Mesothelial cell of epicardium (in vitro differentiated cells): ENCODE measurements at places on chromosomes 16 and 17. TPM values are rescaled to one million over a fixed set of nuclear protein-coding genes. Genes with fewer than 3 reads are reported as not detected.

DNA sequence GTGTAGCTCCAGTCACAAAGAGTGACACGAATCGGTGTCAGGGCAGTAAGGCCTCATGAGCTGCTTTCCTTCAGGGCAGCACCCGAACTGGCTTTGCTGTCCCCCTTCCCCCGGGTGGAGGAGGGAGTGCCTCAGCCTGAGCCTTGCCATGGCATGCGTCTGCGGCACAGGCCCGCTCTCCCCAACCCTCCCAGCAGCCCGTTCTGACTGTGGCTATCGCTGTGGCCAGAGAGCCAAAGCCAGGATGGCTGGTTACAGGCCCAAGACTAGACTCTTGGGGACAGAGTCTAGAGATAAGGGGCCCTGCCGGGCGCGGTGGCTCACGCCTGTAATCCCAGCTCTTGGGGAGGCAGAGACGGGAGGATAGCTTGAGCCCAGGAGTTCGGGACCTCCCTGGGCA is 25.9 kb downstream of the CLUH start:
- DNase-seq: no peak

SBK1 gene
- total RNA-seq: 50.1 to 51.9 TPM (median 51.4 TPM) in 3 replicates

DNA sequence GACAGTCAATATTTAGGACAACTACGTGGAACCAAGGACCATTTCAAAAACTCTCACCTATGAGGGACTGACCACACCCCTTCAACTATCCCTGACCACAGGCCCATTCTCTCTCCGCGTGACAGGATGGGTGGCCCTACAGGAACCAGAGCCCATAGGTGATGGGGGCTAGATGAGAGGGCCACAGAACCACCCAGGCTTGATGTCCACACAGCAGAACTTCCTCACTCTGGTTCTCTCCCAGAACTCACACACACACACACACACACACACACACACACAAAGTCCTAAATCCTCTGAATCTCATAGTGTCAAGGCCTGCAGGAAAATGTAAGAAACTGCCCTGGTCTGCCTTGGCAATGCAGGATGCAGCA is 1.5 kb downstream of the ZNF319 start:
- DNase-seq: no peak

- DNase-seq: no peak
These were observed 19.4 kb upstream of the SSTR5 start for GRCh38 chr16:1053121-1053521.

DNA sequence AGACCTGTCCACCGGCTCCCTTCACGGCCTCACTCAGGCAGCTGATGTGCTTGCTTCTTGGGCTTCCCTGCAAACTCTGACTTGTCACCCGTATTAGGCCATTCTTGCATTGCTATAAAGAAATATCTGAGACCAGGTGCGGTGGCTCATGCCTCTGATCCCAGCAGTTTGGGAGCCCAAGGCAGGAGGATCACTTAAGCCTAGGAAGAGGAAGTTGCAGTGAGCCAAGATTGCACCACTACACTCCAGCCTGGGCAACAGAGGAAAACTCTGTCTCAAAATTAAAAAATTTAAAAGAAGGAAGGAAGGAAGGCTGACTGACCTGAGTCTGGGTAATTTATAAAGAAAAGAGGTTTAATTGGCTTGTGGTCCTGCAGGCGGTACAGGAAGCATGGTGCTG is 17.0 kb downstream of the SOST start:
- no peak for DNase-seq

DNA sequence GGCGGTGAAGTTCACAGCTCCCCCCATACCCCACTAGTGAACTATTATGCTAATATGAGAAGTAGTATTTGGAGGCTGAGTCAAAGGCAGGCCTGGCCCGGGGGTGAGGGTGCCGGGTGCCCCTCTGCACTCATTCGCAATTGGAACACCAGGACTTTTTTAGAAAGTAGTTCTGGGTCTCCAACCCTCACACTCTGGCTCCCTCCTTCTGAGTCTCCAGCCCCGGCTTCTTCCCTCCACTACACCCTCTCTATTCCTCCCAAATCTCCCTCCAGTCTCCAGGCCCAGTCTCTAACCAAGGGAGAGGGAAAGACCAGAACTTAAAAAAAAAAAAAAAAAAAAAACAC is 11.3 kb upstream of the HOXB2 start:
- DNase-seq: no peak

DNA sequence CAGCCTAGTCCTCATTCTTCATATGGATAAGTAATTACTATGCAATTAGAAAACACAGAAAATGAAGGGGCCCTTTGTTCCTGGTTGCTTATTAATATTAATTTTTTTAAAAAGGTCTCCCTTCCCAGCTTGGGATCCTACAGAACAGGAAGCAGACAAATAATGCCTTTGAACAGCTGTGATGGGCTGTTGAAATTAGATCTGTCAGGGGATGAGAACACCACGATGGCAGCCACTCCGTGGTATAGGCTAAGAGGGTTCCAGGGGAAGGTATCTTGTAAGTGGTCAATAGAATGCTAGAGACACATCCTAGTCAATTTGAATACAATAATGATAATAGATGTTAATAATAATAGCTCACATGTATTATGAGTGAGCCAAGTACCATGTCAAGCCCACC is 83.1 kb downstream of the CCDC182 start:
- no peak for DNase-seq

AOC2 gene
- 3.0 to 3.8 TPM (median 3.4 TPM) in 3 replicates for total RNA-seq

DNA sequence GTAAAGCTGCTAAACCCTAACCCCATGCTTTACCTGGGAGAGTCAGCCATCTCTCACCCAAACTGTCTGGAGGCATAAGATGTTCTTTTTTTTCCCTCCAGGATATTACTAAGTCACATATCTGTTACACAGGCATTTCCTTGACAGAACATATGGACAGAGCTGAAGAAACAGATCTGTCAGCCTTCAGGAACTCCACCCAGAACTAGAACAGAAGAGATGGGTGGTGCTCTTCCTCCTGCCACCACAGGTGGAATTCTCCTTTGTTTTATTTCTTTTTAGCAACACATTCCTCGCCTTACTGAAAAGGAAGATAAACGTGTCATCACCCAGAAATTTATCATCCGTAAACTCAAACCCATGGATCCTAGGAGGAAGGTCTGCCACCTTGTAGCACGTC is 8.8 kb downstream of the MYCBPAP start:
- DNase-seq: no peak

CBX1 gene
- 142 to 145 TPM (median 143 TPM) in 3 replicates for total RNA-seq

DNA sequence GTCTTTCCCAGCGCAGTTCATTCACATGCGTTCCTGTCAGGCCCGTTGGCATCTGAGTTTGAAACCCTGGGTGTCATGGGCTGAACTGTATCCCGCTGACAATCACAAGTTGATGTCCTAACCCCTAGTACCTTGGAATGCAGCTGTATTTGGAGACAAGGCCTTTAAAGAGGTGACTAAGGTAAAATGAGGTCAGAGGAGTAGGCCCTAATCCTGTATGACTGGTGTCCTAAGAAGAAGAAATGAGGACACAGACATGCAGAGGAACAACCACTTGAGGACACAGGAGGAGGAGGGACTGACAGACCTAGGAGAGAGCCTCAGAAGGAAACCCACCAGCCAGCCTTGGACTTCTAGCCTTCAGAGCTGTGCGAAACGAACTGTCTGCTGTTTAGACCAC is 33.1 kb downstream of the TRPV2 start:
- no peak for DNase-seq

DNA sequence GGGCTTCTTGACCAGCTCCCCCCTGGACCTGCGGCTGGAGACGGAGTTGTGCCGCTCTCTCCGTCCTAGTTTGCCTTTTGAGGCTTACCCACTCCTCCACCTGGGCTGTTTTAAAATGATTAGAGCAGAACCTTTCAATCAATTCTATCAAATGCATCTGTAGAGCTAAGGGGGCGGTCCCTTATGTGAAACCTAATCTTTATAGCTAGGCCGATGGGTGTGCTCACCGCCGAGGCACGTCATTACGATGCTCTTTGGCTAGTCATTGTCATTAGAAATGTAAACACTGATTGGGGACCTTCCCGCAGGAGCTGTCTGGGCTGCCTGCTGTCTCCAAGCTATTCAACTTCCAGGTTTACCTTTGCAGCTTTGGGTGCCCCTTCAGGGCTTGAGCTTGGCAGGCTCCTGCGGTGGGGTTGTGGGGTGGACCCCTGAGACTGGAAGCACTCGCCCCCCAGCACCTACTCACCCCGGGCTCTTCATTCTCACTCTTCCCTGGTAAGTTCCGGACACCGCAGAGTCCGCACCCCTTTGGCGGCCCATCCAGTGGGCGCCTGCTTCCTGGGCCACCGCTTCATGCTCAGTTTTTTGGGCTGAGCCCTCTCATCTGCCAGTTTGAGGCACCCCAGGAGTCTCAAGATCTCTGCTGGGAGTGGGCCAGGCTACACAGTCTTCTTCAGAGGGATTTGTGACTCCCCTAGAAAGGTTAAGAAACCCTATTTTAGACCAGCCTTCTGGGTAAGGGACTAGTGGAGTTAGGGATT is 20.9 kb upstream of the IL17C start:
- no peak for DNase-seq

GRCh38 chr17:60335289-60335688 is 56.6 kb downstream of the USP32 start:
- no peak for DNase-seq

GRCh38 chr16:47504599-47504998 is 43.5 kb downstream of the PHKB start:
- DNase-seq: no peak

DNA sequence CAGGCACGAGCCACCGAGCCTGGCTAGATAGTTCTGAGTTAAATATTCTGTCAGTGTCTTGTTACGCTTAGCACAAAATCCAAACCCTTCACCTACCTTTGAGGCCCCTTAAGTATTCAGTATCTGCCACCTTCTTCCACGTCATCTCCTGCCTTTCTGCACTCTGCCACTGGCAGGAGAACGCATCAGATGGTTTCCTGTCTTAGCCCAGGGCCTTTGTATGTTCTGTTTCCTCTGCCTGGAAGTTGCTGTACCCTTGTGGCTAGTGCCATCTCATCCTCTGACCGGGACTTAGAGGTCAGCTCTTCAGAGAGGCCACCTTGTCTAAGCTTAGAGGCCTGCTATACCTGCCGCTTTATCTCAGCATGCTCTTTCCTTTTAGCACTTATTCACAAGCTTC is 67.5 kb upstream of the LGALS9 start:
- DNase-seq: no peak

DPEP2 gene
- total RNA-seq: not detected in 3 replicates

- DNase-seq: no peak
These were observed 140.9 kb upstream of the PMFBP1 start for GRCh38 chr16:72312828-72313227.

- DNase-seq: no peak
These were observed 4.1 kb downstream of the RUNDC3A start for GRCh38 chr17:44312396-44313104.

- no peak for DNase-seq
These were observed 27.8 kb upstream of the CDR2 start for GRCh38 chr16:22402191-22402590.

SOST gene
- total RNA-seq: 0.23 to 0.33 TPM (median 0.27 TPM) in 3 replicates

- no peak for DNase-seq
These were observed 930 bp downstream of the SPNS2 start for GRCh38 chr17:4499431-4500190.

DNA sequence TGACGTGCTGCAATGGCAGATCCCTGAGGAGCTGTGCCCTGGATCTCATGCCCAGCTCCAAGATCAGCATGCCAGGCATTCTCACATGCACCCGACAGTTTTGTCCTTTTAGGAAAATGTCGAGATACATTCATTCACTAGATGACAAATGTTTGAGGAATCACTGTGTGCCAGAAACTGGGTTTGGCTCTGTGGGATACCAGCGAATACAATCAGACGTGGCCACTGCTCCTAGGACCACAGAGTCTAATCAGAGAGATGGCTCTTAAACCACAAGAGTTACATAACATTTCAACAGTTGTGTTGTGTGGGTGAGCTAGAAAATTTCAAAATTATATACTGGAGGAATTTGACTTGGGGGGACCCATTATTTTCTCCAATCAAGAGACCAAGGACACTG is 579.7 kb downstream of the CDH13 start:
- no peak for DNase-seq

DNA sequence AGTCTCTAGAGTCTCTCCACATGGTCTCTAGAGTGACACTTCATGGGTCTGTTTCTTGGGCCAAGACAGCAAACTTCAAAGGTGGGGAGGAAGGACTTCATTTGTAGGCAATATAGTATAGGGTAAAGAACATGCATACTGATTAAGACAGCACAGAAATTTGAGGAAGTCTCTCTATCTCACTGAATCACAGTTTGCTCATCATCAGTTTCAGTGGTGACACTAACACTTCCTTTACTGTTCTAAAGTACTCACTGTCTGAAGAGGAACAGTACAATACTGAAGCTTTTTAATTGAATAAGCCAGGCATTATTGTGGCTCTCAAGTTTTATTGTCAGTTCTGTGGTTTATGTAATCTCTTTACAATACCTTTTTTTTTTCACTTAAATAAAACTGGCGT is 656.4 kb upstream of the CDH8 start:
- DNase-seq: no peak

DNA sequence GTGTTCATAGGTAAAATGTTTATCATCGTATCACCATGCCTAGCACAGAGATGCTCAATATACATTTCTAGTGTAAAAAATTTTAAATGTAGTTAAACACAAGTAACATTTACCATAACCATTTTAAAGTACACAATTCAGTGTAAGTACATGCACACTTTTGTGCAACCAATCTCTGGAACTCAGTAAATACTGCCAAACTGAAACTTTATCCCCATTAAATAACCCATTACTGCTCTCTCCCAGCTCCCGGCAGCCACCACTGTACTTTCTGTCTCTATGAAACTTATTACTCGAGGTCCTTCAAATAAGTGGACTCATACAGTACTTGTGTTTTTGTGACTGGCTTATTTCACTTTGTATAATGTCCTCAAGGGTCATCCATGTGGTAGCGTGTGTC is 29.0 kb downstream of the RMI2 start:
- no peak for DNase-seq

SGCA gene
- total RNA-seq: not detected in 3 replicates

DNA sequence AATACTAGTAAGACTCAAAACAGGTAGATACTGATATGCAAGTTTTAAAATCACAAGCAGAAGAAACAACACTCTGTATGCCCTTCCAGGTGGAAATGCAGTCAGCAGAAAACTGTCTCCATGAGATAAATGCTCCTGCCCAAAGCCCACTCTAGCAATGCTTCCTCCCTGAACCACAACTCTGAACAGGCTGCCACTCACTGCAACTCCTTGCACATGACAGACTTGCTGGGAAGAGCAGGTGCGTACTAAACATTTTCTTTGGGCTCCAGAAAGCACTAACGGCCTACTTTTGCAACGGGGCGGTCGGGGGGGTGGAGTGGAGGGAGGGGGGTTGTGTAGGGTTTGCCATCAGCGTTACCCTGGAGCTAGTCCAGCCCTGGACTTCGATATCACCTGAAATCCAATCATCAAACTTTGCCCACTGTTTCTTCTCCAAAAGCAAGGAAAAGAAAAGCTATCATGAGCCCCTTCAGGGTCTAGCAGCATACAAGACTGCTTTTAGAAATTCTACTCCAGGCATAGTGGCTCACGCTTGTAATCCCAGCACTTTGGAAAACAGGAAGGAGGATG is 46.1 kb downstream of the ANKRD11 start:
- no peak for DNase-seq
